ENCODE measurements at places on chromosomes 7 and 10.

DNA sequence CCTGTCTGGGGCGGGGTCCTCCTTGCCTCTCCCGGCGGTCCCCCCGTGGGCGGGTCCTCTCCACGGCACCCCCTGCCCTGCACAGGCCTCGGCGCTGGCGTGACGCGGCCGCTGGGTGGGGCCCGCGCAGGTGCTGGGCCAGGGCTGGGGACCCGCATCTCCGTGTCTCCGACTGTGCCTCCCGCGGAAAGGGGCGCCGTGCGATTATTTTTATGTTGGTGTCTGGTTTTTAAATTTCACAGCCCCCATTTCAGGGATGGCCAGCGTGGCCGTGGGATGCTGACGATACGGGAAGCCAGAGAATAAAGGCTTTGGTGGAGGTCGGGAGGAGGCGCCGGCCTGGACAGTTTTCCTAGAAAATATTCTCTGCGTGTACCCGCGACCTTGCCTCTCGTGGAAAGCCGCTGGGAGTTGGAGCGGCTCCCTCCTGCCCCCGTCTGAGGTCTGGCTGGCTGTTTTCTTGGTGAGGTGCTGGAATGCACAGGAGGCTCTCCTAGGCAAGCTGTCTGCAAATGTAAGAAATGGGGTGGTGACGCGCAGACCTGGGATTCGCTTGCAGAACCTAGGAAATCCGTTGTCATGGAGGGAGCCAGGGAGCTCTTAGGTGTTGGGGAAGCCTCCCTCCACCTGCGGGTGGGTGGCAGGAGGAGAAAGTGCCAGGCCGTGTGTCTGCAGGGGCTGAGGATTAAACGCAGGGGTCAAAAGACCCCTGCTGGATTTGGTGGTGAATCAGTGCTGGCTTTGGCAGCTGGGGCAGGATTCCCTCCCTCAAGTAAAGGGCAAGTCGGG is 28.7 kb upstream of the JAKMIP3 start:
- H3K4me3 ChIP-seq = peak overlapping the region; percentile 49
- no peak for DNase-seq
- no peaks in the 10 kb centered on the region for H3K36me3 ChIP-seq
- no peak overlapping the region for H3K27ac ChIP-seq
- peaks cover 94% of the 10 kb centered on the region for H3K27me3 ChIP-seq
- peaks cover 6% of the 10 kb centered on the region for H3K4me1 ChIP-seq

GRCh38 chr7:28316489-28316888 is 95.8 kb upstream of the CREB5 start:
- H3K4me1 ChIP-seq = no peaks in the 10 kb centered on the region
- no peak overlapping the region for H3K4me3 ChIP-seq
- DNase-seq = no peak
- H3K27ac ChIP-seq = no peak overlapping the region

- no peak overlapping the region for H3K27ac ChIP-seq
- no peak overlapping the region for H3K4me3 ChIP-seq
- H3K27me3 ChIP-seq = peaks cover 6% of the 10 kb centered on the region
- DNase-seq = no peak
- H3K36me3 ChIP-seq = no peaks in the 10 kb centered on the region
- no peaks in the 10 kb centered on the region for H3K4me1 ChIP-seq
Measured at GRCh38 chr10:68594405-68594804, 34.3 kb downstream of the TET1 start.

GRCh38 chr10:117249493-117250093 is 8.7 kb downstream of the SLC18A2 start:
- H3K4me3 ChIP-seq = no peak overlapping the region
- no peak for DNase-seq
- peaks cover 41% of the 10 kb centered on the region for H3K27me3 ChIP-seq
- no peak overlapping the region for H3K27ac ChIP-seq

DNA sequence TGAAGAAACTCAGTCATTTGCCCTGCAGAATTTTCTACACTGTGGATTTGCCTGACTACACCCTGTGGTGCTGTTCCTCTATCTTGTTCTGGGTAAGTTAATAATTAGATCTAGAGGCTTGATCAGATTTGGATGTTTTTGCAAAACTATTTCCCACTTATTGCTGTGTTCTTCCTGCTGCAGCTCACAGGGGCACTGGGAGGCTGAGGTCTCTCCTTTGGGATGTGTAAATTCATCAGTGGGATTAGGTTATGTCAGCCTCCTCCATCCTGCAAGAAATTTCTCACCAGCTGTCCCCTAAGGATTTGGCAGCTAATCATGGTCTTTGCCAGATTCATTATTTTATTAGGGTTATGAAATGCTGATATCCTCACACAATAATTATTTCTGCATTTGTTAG is 148.1 kb upstream of the ZNF32 start:
- H3K27ac ChIP-seq = no peak overlapping the region
- peaks cover 17% of the 10 kb centered on the region for H3K27me3 ChIP-seq
- no peak overlapping the region for H3K4me3 ChIP-seq
- DNase-seq = no peak
- H3K36me3 ChIP-seq = no peaks in the 10 kb centered on the region

DNA sequence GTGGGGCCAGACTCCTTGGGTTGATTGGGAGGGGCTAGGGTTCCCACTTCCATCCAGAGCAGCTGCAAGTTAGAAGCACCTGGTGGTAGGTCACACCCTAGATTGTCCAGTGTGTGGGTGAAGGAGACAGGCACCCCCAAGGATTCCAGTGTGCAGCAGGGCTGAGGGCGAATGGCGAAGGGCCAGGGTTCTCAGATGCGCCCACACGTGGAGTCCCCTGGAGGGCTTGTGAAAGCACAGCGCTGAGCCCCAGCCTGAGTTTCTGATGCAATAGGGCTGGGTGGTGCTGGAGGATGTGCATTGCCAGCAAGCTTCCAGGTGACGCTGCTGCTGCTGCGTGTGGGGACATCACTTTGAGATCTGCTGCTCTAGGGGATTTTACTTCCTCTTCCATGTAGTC is 25.4 kb downstream of the TBATA start:
- DNase-seq = no peak
- H3K4me1 ChIP-seq = no peaks in the 10 kb centered on the region
- H3K27ac ChIP-seq = no peak overlapping the region

- no peak overlapping the region for H3K4me3 ChIP-seq
- peaks cover 13% of the 10 kb centered on the region for H3K27me3 ChIP-seq
Measured at GRCh38 chr10:71229726-71230655, 17.6 kb downstream of the UNC5B start.

DNA sequence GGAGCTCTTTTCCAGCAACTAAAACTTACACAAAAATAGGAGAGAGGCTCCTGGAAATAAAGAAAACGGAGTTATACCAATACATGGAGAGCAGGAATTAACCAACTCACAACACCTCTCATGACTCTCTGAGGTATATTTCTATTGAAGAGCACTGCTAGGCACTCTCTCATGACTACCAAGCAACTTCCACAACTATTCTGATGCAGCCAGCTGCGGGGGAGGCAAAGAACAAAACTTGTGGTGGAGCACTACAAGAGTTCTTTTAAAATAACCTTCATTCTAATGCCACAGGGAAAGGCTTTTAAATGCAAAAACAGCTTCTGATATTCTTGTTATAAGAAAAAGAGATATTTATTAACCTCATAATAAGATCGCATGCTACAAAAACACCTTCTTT is 140.7 kb downstream of the SLC25A13 start:
- no peaks in the 10 kb centered on the region for H3K36me3 ChIP-seq
- H3K27ac ChIP-seq = no peak overlapping the region
- H3K4me3 ChIP-seq = no peak overlapping the region
- no peak for DNase-seq
- H3K27me3 ChIP-seq = no peaks in the 10 kb centered on the region
- H3K4me1 ChIP-seq = no peaks in the 10 kb centered on the region

DNA sequence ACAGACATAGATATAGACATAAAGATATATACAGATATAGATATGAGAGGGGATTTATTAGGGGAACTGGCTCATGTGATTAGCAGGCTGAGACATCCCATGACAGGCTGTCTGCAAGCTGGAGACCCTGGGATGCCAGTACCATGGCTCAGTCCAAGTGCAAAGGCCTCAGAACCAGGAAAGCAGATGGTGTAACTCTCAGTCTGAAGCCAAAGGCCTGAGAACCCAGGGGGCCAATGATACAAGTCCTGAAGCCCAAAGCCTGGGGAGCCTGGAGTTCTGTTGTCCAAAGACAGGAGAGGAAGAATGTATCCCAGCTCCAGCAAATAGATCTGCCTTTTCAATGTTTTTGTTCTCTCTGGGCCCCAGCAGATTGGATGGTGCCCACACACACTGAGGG is 5.5 kb downstream of the NCOA4 start:
- H3K4me3 ChIP-seq = no peak overlapping the region
- no peak overlapping the region for H3K27ac ChIP-seq
- H3K4me1 ChIP-seq = peaks cover 88% of the 10 kb centered on the region
- H3K36me3 ChIP-seq = peaks cover 23% of the 10 kb centered on the region
